Left lung (tissue), 14 donors: ENCODE measurements at places on chromosomes 1 and 21. TPM values are rescaled to one million over a fixed set of nuclear protein-coding genes. Genes with fewer than 3 reads are reported as not detected.

DNA sequence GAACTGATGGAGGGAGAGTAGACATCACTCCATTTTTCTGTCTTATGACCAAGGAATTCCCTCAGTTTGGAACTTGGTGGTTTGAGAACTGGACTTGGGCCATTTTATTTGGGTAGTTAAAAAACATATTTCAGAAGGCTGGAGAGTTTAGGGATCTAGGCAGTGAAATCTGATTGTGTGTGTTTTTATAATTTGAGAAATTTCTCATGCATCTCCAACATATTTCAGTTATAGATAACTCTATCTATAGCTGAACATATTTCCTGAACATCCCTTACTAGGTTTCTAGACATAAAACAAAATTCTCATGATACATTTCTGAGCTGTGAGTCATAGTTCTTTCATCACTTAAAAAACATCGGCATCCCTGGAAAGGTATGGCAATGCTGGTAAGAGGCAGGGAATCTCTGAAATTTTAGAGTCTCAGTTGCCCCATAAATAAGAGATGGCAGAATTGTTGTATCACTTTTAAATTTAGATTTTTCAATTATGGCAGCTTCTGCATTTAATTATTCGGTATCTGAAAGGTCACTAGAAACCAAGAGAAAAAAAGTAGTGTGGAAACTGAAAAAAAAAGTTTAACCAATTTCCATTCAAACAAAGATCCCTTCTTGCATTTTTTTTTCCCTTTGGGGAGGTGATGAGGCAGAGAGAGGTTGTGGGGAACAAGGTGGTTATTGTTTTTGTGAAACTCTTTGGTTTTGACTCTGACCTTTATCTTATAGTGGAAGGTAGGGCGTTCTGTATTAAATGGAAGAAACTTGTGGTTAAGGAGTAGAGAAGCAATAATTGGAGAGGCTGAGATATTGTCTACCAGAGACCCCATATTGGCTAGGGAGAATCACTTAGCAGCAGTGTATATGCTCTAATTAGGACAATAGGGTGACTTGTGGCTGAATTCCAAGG, 102.9 kb downstream of the FASLG start:
- no peak for DNase-seq

- no peak for DNase-seq
Measured at GRCh38 chr1:218392780-218393179, 47.6 kb downstream of the TGFB2 start.

DNA sequence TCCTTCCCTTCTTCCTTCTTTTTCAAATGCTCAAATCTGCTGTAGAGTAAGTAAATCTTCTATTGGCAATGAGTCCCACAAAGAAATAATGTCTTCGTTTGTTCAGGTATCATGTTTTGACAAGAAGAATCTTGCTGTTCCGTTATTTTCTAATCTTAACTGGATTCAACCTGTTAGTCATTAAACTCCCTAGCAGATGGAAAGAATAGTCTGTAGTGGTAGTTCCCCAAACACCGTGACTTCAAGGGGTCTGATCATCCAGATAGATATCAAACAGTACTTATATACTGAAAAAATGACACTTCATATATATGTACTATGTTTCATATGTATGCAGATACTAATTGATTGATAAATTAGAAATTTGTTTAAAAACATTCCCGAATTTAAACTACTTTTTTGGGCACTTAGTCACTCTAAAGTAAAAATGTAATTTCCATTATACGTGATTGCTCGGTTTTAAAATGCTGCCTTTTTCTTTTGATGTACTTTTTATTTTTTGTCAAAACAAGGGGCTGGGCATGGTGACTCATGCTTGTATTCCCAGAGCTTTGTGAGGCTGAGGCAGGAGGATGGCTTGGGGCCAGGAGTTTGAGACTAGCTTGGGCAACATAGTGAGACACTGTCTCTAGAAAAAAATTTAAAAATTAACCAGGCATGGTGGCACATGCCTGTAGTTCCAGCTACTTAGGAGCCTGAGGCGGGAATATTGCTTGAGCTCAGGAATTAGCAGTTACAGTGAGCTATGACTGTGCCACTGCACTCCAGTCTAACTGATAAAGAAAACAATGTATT, 335.7 kb upstream of the SNX7 start:
- no peak for DNase-seq

GTF2B gene
- total RNA-seq = 21.6 TPM

GRCh38 chr1:112439592-112439991, 43.6 kb downstream of the CTTNBP2NL start:
- no peak for DNase-seq

TMEM51 gene
- total RNA-seq = 17.9 TPM

GREM2 gene
- total RNA-seq = 1.5 TPM

DNA sequence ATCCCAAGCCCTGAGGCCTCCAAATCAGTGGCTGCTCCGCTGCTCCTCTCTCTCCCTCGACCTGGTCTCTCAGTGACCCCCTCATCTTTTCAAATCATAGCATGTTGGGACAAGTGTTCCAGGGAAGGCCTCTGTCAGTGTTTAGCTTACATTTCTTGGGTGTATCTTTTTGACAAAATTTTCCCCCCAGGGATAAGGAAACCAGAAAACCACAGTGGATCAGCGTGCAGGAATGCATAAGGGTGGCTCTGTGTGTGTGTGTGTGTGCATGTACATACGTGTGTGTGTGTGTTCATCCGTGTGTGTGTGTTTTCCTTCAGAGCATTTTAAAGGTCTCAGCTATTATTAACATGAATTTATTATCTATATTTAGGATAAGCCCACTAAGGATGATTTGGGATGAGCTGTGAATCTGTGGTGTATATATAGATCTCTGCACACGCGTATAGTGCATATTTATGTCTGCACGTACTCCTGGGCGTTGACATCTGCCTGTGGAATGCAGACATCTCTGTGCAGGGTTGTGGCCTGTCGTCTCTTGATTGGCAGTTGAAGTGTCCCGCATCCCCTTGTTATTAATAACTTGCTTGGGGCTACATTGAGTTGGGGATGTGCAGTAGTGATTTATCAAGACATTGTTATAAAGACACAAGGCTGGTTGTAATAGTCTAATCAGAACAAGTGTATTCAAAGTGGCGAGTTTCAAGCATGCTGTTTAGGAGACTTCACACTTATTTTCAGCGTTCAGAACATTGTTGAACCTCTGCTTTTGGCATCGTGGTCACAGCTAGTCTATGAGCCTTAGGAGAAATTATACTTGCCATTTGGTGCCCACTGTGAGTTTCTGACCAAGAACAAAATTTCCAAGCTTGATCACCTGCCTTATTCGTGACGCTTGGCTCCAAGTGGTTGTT, 55.6 kb downstream of the GALNT2 start:
- no peak for DNase-seq

- DNase-seq = no peak
Measured at GRCh38 chr1:156738916-156739315, 2.0 kb downstream of the MRPL24 start.

- DNase-seq = no peak
Measured at GRCh38 chr1:22366346-22366745, 85.3 kb upstream of the ZBTB40 start.

- DNase-seq = no peak
Measured at GRCh38 chr1:17637055-17637454, 97.6 kb downstream of the ARHGEF10L start.

DNA sequence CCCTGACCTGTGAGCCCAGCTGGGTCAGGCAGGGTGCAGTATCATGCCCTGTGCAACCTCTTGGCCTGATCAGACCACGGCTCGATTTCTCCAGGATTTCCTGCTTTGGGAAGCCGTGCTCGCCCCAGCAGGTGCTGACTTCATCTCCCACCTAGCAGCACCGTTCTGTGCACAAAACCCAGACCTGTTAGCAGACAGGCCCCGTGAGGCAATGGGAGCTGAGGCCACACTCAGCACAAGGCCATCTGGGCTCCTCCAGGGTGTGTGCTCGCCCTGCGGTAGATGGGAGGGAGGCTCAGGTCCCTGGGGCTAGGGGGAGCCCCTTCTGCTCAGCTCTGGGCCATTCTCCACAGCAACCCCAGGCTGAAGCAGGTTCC, 29.6 kb downstream of the SLC19A1 start:
- DNase-seq = no peak

- no peak for DNase-seq
Measured at GRCh38 chr1:4529446-4530165, 124.8 kb upstream of the AJAP1 start.

MCOLN2 gene
- total RNA-seq = 2.8 TPM

DNA sequence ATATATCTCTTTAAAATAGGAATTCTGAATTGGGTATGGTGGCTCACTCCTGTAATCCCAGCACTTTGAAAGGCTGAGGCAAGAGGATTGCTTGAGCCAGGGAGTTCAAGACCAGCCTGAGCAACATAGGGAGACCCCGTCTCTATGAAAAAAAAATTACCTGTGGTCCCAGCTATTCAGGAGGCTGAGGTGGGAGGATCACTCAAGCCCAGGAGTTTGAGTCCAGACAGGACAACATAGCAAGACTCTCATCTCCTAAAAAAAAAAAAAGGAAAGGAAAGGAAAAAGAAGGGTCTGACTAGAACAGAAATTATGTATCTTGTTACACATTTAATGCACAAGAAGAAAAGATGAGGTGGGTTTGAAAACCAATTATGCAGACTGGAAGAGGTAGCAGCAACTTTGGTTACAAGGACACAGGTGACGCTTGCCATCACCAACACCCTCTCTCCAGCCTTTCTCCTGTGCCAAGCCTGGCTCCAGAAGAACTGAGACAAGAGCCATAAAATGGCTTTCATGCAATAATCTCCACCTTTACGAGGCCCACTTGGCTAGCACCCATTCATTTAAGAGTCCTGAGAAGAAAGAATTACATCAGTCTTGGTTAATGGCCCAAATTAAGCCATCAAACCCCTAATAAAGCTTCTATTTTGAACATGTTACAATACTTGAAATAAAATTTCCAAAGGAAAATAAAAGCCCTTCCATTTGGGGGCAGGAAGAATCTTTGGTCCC, 4.8 kb upstream of the SELENBP1 start:
- DNase-seq = no peak

DNA sequence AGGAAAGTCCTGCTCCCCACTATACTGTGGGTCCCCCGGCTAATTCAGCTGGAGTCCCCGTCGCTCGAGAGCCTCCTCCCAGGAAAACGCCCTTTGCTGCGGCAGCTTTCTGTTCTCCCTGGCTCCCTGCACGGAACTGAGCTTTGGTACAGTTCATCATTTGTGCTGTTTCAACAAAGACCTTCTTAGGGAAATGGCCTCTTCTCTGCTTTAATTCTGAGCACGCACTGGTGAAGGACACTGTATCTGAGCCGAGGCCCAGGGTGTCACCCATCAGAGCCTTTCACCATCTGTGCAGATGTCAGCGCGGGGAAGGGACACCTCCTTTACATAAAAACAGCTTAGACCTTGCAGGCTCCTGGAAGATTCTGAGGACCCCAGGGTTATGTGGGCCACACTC, 13.5 kb upstream of the PEX10 start:
- DNase-seq = no peak

GRCh38 chr1:172269084-172269483, 151.4 kb upstream of the C1orf105 start:
- no peak for DNase-seq

- no peak for DNase-seq
Measured at GRCh38 chr1:87307306-87307705, 21.4 kb upstream of the LMO4 start.

GRCh38 chr1:83497563-83497962, 501.4 kb downstream of the TTLL7 start:
- DNase-seq = no peak

DNA sequence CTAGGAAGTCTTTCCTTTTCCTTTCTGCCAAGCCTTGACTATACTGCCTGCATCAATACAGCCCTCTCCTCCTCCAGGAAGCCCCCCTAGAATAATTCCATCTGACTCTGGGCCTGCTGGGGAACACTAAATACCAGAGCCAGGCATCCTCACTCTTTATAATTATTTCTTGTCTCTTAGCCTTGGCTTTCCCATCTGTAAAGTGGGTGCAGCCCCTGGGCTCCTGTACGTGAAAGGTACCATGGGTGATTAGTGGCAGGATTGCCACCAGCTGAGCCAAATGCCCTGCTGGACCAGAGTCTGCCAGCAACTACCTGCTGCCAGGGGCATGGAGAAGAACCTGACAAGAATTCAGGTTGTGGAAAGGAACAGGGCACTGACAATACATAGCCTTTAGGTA, 58.7 kb downstream of the LGR6 start:
- DNase-seq = no peak

NLRP3 gene
- 2.0 TPM for total RNA-seq

DNA sequence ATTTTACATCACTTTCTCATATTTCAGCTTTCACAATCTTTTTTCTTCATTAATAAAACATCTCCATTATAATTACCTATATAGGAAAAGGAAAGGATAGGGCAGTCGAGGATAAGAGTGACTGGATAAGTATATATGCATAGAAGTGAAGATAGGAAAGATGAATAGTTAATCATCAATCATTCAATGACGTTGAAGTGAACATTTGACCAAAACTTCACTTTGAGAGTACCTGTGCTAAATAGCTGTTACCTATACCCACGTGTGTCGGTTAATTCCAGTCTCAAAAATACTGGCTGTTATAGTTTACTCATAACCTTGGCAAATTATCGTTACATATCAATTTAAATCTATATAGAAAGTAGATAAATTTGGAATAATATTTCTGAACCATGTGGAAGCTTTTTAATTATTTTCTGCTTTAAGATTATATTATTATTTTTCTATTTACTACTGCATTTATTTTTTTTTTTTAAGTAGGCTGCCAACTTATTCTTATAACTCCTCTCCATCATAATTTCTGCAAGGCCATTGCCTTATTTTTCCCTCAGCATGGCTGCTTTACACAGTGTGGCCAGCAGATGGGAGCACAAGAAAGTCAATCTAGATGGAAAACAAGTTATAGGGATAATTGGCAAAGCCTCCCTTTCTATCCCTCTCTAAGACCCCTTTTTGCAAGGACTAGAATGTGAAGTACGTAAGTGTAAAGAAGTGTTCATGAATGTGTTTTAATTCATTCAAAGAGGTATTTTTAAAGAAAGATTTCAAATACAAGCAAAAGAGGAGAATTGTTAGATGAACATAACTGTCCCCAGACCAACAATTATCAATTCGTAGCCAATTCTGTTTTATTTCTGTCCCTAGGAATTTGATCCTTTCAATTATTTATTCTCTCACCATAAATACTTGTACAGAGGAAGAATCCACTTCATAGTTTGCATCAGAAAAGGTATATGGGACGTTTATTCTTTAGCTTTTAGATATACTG, 290.4 kb downstream of the KCNT2 start:
- DNase-seq = peak; percentile 26

- DNase-seq = no peak
Measured at GRCh38 chr1:167775178-167775577, 53.4 kb downstream of the MPZL1 start.

SPAG17 gene
- total RNA-seq = 4.1 TPM

- peak; percentile 68 for DNase-seq
Measured at GRCh38 chr1:226637147-226637935, 88.8 kb downstream of the STUM start.
